Femur (tissue), 1 donor: ENCODE measurements at places on chromosomes 2 and 18.

DNA sequence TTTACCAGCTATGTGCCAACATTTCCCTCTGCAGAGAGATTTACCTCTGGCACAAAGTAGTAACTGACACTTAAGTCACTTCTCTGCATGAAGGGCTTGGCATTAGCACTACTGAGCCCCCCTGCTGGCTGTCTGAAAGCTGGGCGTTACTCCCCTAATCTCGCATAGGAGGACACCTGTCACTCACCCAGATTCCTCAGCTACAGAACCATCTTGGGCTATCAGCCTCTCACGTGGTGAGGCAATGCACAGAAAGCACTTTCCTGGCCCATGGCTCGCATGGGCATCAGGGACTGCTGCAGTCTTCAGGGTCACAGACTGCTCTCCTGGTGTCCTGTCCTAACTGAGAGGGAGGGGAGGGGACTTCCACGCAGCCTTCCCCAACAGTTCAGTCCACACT is 12.0 kb downstream of the SERPINE2 start:
- DNase-seq, result no peak

DNA sequence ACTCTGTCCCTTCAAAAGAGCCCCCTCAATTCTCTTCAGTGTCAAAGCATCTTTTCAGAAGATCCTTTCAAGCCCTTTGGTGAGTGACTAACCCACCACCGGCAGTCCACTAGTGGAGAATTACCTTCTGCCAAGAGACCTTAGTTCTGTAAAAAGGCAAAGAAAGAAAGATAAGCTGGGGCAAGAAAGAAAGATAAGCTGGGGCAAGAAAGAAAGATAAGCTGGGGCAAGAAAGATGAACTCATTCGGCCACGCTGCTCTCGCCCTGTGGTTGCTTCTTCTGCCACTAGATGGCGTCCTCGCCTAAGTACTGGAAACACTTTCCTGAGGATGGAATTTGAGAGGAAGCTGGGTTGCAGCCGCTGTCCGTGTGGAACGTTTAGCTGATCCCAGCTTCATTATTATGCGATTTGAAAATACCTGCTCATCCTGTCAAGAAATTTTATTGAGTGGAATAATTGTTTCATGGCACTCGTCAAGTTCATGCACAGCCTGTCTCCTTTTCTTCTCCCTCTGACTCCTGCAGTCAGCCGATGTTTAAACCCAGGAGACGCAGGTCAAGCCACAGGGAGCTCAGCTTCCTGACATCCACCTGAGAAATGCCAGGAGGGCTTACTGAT is 17.3 kb upstream of the ANXA4 start:
- peak; percentile 88 for DNase-seq

- peak; percentile 35 for DNase-seq
These were observed 20.5 kb downstream of the DAPL1 start for GRCh38 chr2:158815658-158816057.

DNA sequence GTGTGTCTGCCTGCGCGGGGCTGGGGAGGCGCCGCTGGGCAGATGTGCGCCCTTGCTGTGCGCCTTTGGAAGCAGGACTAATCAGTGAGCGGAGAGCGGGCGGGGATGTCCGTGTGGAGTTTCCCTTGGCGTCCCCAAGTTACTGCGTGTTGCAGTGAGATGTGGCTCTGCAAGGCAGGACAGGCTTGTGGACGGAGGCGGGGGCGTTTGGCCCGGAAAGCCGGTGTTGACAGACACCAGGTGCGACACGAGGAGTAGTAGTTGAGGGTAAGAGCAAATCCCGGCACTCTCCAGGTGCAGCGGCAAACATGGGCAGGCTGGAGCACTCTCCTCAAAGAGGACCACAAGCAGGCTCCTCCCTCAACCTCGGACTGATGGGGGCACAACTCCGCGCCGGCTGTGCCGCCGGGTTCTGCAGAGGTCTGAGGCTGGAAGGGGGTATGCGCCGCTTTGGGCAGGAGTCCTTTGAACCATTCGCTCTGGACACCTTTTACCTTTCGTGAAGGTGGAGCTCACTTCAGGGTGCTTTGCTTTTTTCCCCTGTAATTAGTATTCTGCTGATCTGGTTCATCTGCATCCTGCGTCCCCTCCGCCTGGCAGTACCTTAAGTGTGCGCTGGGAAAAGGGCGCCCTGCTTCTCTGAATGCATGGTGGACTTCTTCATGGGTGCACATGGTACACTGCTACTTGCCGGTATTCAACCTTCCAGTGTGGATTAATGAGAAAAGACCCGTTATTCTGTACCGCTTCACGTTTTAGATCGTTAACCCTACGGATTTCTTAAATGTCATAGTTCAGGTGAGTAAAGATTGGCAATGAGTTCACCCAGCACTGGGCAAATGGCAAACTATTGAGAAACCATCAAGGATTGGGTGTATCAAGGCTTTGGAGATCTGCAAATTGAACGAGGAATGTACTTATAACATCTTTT is 608 bp downstream of the CDH7 start:
- DNase-seq, result no peak

DNA sequence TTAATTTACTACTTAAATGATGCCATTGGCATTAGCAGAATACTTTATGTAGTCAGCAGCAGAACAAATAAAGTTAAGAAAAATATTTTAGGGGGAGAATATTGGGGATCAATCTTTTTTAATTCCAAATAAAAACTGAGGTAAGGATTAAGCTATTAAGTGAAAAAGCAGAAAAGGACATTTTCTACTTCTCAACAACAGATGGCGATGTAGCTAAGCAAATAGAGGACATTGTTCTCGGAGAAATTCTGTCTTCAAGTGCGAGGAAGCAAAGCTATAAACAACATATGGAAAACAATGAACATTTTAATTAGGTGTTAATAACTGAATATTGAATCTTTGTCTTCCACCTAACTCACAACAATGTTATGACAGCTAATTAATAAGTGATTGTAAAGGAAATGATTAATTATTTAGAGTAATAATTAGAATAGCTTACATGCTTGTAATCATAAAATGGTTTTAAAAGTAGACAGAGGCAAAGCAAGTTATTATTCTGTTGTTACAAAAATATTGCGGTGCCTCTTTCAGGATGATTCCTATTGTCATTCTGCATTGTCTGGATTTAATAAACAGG is 32.9 kb upstream of the CCDC93 start:
- no peak for DNase-seq

- no peak for DNase-seq
These were observed 38.2 kb downstream of the MC2R start for GRCh38 chr18:13877157-13877556.

DNA sequence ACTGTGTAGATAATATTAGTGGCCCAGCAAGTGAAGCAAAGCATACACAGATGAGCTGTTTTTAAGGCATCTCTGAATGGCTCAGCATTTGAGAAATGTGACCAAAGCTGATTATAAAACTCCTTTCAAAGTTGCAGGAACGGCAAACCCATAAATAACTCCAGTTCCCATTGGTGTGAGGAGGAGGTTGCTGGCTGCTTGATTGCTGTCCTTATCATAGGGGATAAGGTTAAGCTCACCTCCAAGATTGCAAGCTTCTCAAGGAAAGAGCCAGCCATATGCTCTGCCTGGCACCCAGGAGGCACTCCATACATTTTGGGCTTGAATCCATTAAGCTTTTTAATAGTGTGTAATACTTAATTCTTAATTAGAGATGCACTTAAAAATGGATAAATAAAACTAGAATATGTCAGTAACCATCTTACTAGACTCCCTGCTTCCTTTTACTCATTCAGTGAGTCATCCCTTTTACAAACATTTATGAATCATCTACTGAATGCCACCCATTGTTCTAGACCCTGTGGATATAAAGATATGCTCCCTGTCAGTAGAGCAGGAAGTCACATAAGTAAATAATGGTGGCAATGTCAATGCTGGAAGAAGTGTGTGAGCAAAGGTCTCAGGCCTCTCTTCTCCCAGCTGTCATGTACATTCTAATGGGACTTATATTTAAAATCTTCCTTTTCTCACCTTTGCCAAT is 99.3 kb downstream of the SPATS2L start:
- DNase-seq, result no peak

DNA sequence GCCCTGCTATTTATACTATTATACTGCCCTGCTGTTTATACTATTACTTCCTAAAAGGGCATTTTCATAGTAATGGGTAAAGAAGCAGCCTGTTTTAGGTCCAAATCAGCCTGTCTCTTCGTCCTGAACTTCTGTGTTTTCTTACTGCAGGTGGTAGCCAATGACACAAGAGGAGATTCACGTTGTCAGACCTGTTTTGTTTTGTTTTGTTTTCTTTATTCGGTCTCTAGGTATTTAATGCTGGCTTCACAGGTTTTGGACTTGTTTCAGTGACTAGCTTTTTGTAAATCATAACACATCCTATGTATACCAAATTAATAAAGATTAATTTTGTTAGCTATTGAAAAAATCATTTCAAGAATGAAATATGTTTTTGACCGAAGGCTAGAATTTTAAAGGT is 116.4 kb downstream of the MAP3K20 start:
- no peak for DNase-seq

GRCh38 chr2:29780906-29781305 is 140.5 kb downstream of the ALK start:
- DNase-seq, result no peak

DNA sequence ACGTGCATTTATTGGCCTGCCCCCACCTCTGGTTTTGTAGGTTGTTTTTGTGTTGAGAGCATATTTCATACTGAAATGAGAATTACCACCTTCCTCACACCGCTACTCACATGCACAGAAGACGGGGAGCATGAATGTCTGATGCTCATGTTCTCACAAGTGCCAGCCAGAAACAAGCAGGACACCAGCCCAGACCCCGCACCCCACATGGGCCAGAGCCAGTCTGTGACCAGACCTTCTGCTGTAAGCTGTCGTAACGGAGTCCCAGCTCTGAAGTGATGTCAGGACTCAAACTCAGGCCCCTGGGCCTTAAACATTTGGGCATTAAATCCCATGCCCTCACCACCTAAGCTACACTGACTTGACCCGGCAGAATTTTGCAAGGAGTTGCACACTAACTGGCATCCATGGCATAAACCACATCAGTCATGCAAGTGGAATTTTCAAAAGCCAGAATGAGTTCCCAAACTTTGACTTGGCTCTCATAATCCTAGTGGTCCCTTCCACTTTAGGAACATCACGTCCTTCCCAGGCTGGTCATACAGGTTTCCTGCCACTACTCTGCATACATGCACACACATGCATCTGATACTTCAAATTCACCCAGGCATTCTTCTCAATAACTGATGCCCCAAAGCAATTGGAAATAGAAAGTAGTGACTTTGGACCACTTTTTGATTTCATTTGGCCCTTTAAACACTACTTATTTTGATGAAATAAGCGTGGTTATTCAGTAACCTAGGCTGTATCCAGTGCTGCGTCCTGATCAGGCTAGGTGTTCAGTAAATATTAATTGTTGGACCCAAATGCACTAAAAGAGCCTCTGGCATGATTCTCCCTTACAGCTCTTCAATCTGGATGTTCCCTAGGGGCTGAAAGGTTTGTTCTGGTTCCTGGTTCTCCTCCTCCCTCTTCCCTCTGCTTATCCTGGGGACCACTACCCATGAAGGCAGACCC is 223.1 kb upstream of the ID2 start:
- no peak for DNase-seq

DNA sequence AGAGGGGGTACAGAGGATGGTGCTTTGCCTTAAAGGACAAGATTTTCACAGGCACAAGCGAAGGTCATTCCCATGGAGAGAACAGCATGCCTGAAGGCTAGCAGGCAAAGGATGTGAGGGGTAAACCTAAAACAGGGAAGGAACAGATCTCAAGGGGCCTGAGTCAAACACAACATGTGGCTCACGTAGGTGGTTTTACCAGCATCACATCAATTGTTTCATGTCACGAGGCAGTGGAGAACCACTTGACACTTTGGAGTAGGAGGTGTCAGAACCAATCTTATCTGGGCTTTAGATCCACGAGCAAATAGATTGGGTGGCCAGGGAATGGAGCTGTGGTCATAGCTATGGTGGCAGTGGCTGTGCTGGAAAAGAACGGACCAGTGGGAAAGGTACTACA is 8.4 kb downstream of the COX5B start:
- no peak for DNase-seq

GRCh38 chr2:140246957-140247356 is 1466.8 kb upstream of the NXPH2 start:
- no peak for DNase-seq

DNA sequence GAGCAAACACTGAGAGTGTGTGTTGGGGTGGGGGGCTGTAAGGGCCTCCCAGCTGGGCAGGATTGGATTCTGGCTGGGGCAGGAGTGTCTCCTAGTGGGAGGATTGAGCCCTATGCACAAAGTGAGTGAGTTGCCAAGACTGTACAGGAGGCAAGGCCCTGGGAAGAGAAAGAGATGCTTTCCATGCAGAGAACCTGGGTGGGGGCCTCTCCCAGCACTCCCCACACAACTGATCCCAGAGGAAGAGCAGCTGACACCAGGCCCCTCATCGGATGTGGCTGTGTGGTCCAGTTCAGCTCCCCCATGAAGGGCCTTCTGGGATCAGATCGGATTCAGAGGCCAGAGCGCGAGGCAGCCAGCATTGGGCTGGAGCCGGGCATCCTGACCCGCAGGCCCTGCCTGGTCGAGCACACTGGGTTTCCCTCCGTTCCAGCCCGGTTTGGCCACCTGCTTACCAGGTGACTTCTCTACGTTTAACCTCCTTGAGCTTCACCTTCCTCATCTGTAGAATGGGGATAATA is 49.4 kb upstream of the FAHD2A start:
- DNase-seq, result peak; percentile 5

DNA sequence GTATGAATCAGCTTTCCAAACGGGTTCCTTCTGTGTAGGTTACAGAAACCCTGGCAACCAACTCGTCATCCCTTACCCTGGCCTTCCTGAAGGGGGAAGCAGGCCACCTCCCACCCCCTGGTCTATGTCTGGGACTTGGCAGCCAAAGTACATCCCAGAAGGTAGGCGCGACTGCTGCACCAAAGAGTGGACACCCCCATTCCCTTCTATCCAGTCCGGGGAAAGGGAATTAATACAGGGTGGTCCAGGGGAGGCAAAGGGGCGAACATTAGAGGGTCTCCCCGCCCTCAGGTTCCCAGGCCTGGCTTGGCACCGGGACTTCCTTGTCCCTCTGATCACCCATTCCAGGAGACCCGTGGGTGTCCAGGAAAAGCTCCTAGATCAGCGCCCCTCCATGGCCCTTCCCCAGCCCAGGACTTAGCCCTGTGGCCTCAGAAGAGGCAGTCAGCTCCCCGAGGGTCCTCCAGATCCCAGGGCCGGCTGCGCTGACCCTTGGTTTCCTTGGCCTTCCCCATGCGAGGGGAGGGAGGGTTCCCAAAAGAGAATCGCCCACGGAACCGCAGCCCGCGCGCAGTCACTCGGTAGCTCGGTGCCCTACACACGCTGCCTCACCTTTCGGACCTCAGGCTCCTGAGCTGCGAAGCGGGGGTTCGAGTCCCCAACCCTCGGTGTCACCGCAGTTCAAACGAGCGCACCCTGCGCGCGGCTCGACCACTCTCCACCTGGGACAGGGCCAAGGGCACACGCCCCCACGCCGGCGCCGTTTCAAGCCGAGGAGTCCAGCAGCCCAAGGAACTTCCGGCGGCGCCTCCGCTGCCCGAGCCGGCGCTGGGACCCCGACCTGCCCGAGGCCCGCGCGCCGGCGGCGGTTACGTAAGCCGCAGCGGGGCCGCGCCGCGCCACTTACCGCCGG is at the start of gene PER2:
Gene PER2 (minus strand): TSS at position 874 of the 913 bp plus-strand sequence. CDS start 10,674 bp downstream, outside the sequence.
- peak; percentile 83 for DNase-seq
